ENCODE measurements at places on chromosomes 7 and 10.

GRCh38 chr10:49564461-49565009 lies 25.6 kb upstream of the ERCC6 start:
- no peak for DNase-seq

GRCh38 chr7:50754241-50754640 lies 28.5 kb downstream of the GRB10 start:
- no peak for DNase-seq

DNA sequence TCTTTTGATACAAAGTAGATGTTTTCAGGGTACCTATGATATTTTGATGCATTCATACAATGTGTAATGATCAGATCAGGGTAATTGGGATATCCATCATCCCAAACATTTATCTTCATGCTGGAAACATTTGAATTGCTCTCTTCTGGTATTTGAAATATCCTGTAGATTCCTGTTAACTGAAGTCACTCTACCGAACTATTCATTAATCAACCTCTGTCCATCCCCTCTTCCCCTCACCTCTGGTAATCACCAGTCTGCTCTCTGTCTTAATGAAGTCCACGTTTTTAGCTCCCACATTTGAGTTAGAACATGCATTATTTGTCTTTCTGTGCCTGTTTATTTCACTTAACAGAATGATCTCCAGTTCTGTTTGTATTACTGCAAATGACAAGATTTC lies 11.3 kb downstream of the MTG1 start:
- no peak for DNase-seq

DNA sequence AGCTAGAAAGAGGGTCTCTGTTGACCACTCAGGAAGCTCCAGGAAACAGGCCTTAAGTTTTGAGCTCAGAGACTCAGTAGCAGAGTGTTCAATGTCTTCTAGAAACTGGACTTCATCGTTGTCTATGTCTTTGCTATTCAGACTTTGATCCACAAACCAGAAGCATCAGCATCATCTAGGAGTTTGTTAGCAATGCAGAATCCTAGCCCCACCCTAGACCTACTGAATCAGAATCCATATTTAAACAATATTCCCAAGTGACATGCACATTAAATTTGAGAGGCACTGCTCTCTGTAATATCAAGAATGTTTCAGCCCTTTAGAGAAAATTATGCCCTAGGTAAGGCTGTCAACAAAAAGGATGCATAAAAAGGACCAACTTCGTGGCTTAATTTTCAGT lies 12.9 kb upstream of the OGDHL start:
- no peak for DNase-seq

DNA sequence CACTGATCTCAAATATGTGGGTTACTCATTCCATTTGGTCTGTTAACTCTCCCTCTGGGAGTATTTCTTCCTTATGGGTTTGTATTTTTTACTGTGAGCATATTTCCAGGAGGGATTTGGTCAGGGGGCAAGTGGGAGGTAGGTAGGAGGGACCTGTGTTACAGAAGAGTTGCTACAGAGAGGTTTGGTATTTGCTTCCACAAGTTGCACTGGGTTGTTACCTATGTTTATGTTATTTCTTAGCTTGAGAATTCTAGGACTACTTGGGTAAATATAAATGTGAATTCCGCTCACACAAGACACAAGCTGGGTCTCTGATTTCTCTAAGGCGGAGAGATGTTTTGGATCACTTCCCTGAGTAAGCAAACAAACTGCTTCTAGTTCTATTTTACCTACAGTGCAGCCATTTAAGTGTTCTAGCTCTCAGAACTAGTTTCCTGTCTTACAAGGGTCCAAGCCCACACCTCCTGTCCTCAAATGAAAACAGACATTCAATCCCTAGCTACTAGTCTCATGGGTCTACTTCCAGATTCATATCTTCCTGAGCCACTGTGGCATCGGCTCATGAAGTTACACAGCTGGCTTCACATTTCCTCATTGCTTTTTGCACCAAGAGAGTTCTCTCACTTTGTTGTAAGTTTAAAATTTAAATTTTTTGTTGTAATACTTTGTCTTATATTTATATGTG lies 75.4 kb upstream of the PPP1R3C start:
- no peak for DNase-seq

GRCh38 chr10:6247041-6247712 lies 44.4 kb downstream of the PFKFB3 start:
- DNase-seq, result no peak

- no peak for DNase-seq
Measured at GRCh38 chr7:73446682-73447081, 13.1 kb downstream of the FZD9 start.

DNA sequence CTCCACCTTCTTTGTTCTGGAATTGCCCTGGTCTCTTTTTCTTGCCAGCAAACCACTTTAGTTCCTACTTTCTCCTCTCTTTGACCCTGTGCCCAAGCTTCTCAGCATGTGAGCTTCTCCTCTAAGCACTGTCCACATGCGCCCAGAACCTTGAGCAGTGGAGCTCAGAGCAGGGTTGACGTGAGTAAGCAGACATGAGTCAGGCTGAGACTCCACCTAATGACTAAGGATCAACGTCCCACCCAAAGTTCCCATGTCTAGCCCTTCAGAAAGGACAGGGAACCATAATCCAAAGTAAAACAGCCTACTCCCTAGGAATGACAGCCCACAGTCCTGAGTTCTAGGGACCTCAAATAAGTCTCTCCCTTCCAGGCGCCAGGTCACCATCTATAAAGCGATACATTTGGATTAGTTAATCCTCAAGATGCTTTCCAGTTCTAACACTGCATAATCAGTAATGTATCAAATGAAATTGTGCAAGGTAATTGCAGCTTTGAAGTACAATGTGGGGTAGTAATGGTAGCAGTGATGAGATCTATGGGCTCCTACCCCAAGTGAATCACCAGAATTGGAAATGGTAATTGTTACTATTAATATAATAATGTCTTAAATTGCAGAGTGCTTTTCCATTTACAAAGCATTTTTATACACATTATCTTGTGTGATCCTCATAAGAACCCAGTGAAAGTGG lies 44.5 kb downstream of the KCNMA1 start:
- DNase-seq, result peak; percentile 85

- no peak for DNase-seq
Measured at GRCh38 chr10:129716211-129716681, 247.8 kb downstream of the EBF3 start.

DNA sequence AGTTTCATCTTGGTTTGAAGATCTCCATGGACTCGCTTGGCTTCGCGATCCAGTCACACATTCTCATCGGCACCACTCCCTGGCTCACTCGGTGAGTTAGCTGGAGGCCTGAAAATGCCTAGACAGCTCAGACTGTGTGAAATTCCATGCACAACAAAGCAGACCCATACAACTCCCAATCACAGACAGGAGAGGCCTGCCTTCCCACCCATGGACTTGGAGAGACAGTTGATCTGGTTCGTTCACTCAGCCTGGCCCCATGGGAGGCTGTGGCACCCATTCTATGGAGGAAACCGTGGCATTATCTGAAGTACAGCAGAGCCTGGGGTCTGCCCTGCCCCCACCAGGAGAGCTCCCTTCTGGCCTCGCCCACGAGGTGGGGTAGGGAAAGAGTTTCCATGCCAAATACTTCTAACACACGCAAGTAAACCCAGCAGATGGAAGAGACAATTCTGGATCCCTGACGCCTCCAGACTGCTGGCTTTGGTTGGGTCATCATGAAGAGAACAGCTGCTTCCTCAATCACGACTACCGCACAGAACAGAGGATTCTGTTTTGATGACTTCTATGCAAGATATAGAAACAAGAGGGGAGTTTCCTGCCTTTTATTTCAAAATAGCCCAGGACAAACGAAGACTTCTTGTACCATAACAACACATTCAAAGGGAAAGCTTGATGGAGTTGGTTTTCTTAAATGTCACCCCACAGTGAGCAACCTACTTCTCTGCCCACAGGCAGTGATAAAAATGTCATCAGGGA lies 15.9 kb downstream of the FAM53B start:
- DNase-seq, result no peak

GRCh38 chr7:36736899-36737211 lies 12.6 kb upstream of the AOAH start:
- no peak for DNase-seq

GRCh38 chr10:104452977-104453376 lies 99.3 kb downstream of the CFAP58 start:
- no peak for DNase-seq

DNA sequence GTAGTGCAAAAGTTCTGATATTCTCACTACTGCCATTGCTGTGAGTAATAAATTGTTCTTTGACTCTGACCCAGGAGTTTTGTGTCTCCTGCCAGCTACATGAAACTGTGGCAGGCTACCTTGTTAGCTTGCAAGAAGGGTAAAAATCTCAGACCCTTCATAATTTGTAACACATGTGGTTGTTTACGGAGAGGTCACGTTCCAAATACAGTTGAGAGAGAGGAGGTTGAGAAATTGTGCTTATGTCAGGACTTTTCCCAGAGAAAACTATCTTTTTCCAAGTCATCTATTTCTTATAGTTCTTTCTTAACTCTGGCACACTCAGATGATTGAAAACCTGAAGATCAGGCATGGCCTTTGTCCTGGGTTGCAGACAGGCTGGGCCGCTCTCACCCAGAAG lies 114.4 kb upstream of the SVIL start:
- DNase-seq, result no peak

DNA sequence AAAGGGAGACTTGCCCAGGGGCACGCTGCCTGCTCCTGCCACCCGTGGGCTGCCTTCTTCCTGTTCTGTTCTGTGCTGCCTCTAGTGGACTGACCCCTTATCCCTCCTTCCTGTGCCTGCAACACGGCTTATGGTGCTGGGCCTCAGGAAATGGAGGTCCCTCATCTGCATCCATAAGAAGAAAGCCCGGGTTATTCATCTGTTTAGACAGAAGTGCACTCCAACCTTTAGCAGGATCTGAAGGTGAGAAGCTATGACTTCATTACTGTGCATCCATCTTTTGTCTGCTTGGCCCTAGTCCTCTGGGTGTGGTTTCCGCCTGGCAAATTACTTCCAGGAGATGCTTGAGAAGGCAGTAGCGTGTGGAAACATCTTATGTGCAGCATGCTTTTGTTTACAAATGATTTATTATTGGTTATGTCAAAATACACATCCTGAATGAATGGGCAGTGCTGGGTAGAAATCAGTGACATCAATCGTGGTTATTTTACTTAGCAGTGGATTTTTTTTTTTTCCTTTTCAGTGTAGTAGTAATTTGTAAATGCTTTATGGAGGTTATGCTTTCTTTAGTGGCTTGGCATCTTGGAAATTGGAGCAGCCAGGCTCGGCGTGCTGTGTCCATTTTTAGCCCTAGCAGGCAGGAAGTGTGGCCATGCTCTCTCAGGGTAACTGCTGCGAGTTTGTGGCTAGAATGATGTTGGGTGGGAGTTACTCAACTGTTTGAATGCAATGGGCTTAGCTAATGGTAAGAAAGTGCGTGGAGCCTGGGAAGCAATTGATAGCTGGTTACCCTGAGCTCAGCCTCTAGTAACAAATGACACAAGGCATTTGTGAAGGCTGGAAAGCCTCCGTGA lies 12.7 kb downstream of the PTPRE start:
- DNase-seq, result peak; percentile 79

- DNase-seq, result no peak
Measured at GRCh38 chr7:116447436-116447835, 52.1 kb upstream of the CAV2 start.

- DNase-seq, result no peak
Measured at GRCh38 chr7:2982831-2983230, 60.8 kb downstream of the CARD11 start.

- DNase-seq, result no peak
Measured at GRCh38 chr7:38222481-38223096, 44.5 kb downstream of the STARD3NL start.

GRCh38 chr10:42769673-42770072 lies 12.9 kb upstream of the BMS1 start:
- DNase-seq, result no peak

DNA sequence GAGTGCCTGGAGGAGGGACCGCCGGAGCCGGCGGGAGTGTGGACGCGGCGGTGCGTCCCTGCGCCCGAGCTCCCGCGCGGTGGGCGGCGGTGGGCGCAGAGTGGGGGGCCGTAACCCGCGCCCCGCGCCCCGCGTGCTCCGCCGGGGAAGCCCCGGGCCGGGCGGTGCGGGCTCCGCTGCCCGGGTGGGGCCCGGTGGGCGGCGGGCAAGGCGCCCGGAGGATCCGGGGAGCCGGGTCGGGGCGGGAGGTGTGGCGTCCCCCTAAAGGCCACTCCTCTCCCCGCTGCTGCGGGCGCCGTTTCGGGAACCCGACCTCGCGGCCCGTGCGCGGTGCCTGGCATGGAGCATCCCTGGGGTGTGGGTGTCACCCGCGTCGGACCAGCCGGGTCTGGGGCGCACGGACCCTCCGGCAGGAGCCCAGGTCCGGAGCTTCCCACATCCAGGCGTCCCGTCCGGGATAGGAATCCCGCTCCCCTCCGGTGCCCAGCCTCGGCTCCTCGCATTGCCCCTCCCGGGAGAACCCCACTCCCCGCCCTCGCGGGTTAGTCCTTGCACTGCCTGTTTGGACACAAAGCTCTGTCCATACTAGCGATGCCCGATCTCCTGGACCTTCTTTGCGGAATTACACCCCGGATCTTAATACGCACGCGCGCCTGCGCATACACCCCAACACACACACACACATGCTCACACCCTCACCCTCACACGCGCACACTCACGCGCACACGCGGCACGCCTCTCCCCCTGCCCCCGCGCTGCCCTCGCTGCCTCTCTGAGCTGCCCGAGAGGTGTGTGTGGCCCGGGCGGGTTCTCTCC lies 723 bp downstream of the MTURN start:
- no peak for DNase-seq

DNA sequence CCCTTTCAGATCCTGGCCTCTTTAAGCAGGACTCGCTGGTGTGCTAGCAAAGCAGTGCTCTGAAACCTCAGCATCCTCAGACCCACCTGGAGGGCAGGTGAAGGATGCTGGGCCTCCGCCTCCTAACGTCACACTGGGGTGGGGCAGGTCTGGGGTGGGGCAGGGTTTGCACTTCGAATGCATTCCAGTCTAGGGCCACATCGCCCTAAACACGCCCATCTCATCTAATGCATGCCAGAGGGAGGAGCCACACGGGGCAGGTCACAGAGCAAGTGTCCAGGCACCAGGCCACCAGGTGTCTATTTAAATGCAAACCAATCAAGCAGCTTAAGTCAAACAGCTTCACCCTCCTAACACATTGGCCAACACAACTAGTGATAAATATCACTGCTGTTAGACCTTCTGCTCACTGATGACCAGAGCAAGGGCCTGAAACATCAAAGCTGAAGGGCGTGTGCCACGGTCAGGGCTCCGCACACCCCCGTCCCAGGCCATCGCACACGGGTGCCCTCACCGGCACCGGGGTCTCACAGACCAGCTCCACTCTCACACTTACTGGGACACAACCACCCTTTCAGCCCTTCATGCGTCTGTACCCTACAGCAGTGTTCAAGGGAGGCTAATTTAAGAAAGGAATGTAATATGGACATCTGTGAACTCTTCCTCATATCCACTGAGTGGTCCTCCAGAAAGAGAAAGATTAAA lies 47.1 kb downstream of the DIP2C start:
- DNase-seq, result no peak

All from AG09309 (cell line).